ENCODE measurements at places on chromosomes 2 and 18.

DNA sequence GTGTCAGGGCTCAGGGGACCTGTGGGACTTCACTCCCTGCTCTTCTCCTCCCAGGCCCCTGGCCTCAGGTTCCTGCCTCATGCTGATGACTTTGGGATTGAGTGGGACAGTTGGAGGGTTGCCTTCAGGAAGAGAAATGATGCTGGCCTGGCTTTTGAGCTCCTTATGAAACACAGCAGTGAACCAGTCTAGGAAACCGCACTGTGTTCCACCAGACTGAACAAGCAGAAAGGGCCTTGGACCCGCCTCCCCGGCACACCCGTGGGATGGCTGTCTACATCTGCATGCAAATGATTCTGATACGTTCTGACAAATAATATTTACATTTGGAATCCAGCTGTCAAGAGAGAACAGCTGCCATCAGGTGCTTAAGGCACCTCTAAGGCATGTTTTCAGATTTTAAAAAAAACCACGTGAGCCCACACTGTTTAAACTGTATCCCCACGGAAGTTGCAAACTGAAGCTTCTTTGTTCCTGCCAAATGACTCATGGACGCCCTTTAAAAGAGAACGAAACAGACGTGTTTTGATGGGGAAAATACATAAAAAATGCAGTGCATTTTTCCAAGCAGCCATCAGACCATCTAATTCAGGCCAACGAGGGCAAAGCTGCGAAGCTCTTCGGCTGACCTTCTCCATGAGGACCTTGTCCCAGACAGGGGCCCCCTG, 27.6 kb upstream of the ASAP2 start:
- peak; percentile 75 for DNase-seq

DNA sequence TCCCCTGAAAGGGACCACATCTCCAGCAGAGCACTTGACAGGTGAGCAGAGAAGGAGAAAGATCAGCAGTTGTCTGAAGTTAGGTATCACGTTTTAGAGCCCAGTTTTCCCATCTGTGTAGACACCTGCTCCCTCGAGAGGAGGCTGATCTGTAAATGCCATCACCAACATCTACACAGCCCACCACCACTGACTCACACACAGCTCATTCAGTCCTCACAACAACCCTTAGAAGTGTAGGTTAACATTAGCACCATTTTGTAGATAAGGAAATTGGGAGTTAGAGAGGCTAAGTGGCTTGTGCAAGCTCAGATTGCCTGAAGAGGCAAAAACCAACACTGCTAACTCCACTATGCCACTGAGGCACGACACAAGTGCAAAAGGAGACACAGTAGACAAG, 37.2 kb upstream of the STAT1 start:
- DNase-seq, result no peak

GRCh38 chr18:47701134-47701533, 229.3 kb downstream of the SMAD2 start:
- no peak for DNase-seq

GRCh38 chr2:163395602-163396001, 340.2 kb downstream of the FIGN start:
- DNase-seq, result no peak

GRCh38 chr2:43324259-43325106, 98.1 kb upstream of the ZFP36L2 start:
- DNase-seq, result peak; percentile 96

DNA sequence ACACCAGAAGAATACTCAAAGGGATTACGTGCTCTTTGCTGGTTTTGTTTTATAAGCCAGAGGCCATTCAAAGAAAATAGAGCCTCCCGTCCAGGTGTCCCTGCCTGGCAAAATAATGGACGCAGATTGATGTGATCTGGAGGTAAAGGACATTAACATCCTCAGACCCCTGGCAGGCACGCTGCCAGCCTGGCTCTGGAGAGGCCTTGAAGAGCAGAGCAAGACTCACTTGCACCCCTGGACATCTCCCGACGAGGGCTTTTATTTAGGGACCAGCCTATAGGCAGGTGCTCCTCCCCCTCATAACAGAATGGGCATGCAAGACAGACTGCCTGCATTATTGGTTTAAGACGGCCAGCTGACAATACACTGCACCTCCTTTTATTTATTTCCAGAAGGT, 291.3 kb downstream of the BCL11A start:
- no peak for DNase-seq

- DNase-seq, result no peak
Measured at GRCh38 chr2:238638100-238638981, 209.5 kb upstream of the TWIST2 start.

DNA sequence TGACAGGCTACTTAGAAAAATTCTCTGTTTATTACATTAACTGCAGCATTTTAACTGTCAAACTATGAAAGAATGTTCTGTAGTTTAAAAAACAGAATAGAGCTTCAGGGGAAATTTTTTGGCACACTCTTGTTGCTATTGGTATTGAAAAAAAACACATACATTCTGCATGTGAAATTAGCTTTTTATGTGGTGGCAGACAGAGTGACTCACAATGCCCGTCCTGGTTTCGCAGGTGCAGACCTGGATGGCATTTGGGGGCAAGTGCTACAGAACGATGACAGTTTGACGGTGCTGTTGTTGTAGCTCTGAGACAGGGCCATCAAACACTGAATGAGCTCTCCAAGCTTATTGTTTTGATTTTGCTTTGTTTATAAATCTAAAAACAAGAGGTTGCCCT, 105.0 kb upstream of the MAP3K20 start:
- no peak for DNase-seq

DNA sequence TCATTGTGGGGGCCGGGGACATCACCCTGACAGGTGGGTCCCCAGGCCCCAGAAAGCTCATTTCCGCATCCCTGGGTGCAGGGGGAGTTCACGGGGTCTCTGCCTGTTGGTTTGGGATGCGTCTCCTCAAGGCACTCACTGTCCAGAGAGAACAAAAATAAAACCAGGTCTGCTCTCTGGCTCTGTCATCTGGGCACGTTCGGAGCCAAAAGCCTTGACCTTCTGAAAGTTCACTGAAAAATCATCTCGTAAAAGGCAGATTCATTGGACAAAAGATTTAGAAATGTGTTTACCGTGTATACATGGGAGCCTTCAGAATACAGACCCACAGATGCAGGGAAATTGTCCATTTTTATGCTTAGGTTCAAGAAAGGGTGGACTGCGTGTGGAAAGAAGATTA, 26.6 kb downstream of the MLPH start:
- no peak for DNase-seq

GRCh38 chr2:226892729-226893128, 56.9 kb downstream of the RHBDD1 start:
- no peak for DNase-seq

- DNase-seq, result no peak
Measured at GRCh38 chr18:11053293-11053692, 96.1 kb downstream of the PIEZO2 start.

DNA sequence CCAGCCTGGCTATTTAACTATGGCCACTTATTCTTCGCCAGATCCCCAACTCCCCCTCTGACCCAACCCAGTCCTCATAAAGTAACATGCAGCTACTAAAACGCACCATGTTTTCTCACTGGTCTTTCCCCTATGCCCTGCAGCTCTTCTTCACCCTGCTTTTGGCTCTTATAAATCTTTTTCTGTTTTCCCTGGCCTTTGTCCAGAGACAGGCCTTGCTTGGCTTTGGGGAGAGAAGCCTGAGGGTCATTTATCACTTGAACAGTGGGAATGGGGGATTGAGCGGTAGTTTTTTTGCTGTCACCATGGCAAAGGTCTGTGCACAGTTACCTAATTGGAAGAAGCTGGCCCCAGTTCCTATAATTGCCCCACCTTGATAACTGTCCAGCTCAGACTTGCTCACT, 202.9 kb upstream of the NT5C1B start:
- no peak for DNase-seq

All from skin of body (tissue), 3 donors.